Activated T-helper 1 cell treated with Interleukin-2 at 50 U/mL for 16 hours (primary cell): ENCODE measurements at places on chromosomes 2 and 18.

DNA sequence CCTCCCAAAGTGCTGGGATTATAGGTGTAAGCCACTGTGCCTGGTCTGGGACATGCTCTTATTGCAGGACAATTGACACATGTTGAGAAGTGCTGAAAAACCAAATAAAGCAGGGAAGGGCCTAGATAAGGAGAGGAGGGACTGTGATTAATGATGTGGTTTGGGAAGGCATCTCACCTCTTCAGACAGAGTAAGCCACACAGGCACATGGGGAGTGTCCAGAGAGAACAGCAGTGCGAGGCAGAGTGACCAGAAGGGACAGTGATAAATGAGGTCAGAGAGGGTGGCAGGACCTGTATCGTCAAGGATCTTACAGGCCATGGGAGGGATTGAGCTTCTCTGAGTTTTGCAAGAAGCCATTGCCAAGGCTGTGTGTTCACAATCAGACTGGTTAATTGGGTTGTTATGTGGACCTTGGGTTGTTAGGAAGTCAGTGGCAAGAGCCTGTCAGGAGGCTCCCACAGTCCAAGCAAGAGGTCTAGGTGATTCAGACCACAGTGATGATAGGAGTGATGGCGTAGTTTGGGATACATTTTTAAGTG, 58.5 kb downstream of the EIF5B start:
- DNase-seq = no peak

DNA sequence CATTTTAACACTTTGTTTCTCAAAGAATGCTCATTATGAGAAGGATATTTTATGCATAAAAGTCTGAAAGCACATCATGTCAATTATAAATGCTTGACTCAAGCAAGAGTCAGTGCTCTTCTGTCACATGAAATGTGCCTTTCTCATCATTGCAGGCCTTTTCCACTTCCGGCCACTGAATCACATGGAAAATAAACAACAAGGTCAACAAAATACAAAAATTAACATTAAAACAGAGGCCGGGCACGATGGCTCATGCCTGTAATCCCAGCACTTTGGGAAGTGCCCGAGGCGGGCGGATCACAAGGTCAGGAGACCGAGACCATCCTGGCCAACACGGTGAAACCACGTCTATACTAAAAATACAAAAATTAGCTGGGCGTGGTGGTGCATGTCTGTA, 480.6 kb downstream of the SPAG16 start:
- no peak for DNase-seq

DNA sequence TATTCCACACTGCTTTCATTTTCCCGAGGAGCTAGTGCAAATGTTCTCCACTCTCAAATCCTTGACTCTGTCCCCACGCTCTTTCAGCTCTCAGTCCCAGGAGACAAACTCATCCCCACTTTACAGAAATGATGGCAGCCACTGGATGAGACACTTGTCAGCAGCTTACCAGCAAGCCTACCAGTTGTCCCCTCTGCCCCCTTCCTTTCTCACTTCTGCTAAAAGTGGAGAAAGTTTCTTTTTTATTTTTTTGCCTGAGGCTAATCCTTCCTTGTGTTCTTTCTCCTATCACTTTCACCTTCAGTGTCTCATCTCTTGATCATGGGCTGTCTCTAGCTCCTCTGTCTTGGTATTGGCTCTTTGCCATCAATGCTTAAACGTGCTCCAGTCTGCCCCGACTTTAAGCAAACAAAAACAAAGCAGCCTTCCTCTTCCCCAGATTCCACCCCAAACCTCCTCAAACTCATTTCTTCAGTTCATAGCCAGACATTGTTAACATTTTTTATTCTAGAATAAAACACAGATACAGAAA, 64.5 kb downstream of the TTC32 start:
- no peak for DNase-seq

- DNase-seq = no peak
These were observed 143.8 kb downstream of the HAUS1 start for GRCh38 chr18:46247942-46248341.

DNA sequence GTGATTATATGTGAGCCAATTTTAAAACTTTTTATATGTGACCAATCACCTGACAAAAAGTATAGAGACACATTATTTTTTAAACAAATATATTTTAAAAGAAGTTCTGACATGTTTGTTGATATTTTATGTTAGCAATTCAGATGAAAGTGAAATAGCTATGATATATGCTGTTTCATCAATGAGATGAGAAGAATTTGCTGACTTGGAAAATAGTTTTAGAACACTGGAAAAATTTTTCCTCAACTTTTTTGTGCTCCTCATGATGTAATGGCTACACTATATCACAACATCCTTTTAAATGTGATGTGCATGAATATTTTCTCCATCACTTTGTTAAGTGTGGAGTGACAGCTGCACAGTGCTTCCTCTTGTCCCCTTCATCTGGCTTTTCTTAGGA, 434.0 kb downstream of the PLCL1 start:
- DNase-seq = no peak

- no peak for DNase-seq
These were observed 58.7 kb upstream of the SP3 start for GRCh38 chr2:174023591-174024523.

DNA sequence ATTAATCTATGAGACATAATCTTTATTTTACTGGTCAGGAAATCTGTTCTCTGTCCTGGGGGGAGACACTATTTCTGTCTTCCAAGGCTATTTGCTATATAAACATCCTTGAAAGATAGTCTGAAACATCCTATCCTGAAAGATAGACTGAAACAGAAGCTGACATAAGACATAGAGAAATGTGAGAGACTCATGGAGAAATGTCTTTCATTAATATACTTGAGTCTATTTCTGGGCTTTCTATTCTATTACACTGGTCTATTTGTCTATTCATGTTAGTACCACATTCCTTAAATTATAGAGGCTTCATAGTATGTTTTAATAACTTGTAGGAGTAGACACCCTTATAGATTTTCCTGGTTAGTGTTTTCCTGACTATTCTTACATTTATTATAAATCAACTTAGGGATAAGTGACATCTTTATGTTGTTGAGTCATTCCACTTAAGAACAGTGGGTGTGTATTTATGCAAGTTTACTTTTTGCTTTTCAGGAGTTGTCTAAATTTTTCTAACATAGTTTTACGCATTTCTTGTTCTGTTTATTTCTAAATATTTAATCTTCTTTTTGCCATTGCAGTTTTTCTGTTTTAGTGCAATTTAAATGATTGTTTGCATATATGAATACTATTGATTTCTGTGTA, 244.9 kb upstream of the ZSWIM2 start:
- no peak for DNase-seq

GRCh38 chr2:214536625-214537024, 125.8 kb downstream of the VWC2L start:
- no peak for DNase-seq

GRCh38 chr2:65407240-65407639, 25.2 kb downstream of the SPRED2 start:
- DNase-seq = no peak

- no peak for DNase-seq
These were observed 12.5 kb downstream of the GLS start for GRCh38 chr2:190893157-190893556.

- DNase-seq = no peak
These were observed 49.7 kb downstream of the STAT1 start for GRCh38 chr2:190964170-190964795.

DNA sequence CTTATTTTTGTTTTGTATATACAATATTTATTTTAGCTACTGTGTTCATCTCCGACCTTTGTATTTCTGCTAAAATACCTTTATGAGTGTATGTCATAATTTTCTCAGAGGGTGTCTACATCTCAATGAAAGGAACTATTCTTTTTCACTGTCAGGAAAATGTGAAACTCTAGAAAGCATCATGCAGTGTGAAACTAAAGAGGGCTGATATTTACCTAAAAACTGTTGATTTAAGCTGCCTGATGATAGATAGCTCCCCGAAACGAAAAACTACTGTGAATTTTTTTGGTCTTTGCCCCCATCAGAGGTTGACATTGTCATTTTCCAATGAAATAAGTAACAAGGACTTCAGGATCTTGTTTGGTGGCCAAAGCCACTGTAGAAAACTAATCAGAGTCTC, 38.8 kb downstream of the TMEM178A start:
- DNase-seq = no peak

DNA sequence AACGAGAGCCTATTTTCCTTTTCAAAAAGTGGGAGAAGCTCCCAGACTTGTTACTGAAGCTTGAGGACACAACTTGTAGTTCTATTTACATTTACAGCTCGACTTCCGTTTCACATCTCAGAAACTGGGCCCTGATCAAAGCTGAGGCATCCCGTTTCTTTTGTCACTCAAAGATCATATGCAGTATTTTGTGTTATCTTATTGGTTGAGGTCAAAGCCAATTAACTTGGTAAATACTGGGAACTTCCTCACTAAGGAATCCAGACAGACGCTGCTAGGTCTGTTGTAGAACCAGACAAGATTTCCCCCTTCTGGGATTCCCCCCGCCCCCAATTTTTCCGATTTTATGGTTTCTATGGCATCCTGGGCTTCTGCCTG, 50.3 kb downstream of the TSN start:
- DNase-seq = no peak

DNA sequence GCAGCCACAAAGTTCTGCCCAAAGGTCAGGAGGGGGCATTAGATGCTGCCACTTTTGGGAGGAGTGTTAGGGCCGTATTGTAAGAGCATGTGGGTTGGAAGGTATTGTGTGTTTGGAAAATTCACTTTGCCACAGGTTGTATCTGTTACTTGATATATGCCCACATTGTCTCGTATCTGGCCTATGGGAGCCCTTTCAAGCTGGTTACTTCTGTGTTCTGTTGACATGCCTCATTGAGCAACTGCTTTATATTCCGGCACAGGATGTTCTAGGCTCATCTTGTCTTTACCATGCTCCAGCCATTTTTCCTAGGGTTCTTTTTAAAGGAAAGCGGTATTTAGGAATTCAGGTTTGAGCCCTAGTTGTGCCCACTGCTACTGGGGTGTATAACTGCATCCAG, 6.0 kb downstream of the ADNP2 start:
- no peak for DNase-seq

DNA sequence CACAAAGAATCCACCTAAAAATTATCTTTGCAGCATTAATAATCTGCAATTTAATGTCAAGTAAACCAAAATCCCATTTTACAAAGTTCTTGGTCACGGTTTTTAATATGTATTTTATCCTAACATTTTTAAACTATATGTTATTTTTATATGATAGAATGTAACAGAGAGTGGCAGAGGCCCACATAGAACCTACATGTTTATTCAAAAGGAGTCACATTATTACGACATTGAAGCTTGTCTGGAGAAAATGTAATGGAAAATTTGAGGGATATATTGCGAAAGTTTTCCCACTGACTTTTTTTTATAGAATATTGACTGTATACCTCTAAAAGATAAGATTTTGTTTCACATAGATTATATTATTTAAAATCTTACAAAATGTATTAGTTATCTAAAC, 89.7 kb upstream of the COL3A1 start:
- DNase-seq = no peak

DNA sequence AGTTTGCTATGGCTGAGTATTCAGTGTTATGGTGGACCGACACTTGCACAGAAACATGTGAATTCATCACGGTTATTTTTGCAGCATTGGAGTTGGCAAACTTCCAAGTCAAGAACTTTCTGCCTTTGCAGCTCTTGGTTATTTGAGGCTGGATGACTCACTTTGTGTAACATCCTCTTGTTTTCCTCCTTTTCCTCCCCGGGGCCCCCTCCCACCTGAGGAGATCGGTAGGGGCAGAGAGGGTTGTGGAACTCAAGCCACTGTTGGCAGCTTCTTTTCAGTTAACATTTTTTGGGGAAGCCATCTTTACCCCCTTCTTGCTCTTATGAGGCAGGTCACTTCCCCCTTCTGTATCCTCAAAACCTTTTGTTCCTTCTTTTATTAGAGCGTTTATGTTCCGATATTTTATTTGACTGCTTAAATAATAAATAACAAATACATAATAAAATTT, 48.6 kb downstream of the DDX1 start:
- DNase-seq = no peak

DNA sequence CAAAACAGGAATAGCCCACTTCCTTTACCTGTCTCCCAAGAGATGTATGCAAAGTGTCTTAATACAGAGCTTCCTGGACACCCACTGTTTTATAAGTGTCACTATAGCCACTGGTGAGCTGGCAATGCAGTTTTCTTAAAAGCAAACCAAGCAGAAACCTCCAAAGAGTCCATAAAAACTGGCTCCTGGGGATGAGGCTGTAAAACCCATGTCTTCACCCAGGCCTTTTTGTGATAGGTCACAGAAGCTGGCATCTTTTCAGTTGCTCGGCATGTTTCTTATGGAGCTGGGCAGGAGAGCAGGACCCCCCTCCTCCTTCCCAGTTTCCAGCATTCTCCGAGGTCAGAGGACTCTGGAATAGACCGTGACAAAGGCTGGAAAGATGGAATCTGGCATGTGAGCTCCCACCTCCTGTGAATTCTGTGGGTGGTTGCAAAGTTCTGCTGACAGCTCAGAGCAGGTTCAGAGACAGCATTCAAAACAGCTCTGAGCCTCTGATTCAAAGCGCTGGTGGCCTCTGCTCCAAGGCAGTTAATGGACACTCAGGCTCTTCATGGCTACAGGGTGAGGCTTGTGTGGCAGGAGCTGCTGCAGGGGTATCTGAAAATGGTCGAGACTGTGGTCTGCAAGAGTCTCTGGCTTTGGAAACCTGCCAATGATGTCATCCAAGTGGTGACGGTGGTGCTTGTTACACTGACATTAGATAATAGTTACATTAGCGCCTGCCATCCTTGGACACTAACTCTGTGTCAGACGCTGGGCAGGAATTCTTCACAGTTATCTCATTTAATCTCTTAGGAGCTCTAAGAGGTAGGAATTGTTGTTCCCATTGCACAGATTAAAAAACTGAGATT, 283.4 kb downstream of the CLIP4 start:
- DNase-seq = no peak

DNA sequence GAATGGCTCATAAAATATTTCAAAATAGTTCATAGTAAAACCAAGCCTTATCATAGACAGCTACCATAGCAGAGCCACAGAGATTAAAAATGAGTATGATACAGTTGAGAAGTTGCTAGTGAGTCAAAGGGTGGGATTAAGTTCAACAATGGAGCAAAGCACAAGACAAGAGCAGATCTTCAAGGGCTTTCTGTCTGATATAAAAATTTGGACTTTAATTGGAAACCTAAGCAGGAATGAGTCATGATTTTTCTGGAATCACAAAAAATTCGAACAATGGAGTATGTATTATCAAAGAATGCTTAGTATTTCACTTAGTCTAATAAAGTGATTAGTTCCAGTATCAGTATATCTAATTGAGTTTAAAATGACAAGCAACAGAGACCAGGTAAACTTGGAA, 487.3 kb upstream of the NETO1 start:
- no peak for DNase-seq

GRCh38 chr2:240965905-240966456, 32.4 kb upstream of the SNED1 start:
- DNase-seq = no peak

GRCh38 chr2:1727101-1727771, 17.1 kb downstream of the PXDN start:
- no peak for DNase-seq
